ENCODE measurements at places on chromosomes 1 and 21.

DNA sequence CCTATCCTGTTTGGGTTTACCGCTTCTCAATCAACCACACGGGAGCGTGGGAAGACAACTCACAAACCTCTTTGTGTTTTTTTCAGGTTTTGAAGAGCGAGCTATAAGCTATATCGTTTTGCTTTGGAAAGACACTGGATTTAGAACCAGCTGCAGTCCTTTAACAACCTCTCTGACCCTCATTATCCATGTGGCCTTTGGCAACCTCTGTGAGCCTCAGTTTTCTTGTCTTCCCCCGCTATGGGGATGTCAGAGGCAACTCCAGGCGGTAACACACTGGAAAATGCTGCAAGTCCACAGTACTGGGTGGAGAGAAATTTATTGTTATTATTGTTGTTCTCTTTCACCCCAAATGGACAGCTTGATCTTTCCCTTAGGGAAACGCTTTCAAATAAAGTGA, 100.0 kb downstream of the ETS2 start:
- DNase-seq: no peak

DNA sequence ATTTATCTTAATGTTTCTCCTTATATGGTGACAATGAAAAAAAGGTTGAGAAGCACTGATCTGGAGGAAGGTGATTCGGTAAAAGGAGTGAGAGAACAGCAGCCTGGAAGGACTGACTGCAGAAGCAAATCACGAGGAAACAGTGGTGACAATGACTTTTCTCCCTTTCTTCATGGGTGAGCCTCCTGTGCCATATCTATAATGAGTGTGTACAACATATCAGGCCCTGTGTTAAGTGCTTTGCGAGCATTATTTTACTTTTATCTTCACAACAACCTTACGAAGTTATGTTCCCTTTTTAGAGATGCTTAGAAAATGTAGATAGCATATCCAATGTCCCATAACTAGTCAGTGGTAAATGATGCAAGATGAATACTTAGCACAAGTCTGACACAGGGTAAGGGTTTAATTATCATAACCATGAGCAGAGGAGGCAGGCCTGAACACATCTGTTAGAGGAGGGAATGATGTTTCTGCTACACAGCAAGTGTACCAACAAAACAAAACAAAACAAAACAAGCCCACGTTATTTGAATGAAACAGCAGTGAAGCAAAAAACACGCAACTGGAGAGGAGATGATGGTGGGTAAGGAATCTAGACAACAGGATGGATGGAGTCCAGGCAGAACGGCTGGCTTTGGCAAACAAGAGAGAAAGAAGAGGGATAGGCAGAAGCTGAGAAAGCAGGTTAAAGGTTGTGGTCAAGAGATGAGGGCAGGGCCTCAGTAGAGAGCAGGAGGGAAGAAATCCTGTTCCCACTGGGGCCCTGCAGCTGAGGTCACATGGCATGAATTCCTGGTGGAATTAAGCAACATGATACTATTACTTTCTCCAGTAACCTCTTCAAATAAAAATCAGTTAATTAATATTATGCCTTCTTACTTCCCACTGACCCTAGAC, 29.6 kb downstream of the GNG12 start:
- no peak for DNase-seq

GRCh38 chr1:77139389-77139788, 79.8 kb downstream of the PIGK start:
- no peak for DNase-seq

DNA sequence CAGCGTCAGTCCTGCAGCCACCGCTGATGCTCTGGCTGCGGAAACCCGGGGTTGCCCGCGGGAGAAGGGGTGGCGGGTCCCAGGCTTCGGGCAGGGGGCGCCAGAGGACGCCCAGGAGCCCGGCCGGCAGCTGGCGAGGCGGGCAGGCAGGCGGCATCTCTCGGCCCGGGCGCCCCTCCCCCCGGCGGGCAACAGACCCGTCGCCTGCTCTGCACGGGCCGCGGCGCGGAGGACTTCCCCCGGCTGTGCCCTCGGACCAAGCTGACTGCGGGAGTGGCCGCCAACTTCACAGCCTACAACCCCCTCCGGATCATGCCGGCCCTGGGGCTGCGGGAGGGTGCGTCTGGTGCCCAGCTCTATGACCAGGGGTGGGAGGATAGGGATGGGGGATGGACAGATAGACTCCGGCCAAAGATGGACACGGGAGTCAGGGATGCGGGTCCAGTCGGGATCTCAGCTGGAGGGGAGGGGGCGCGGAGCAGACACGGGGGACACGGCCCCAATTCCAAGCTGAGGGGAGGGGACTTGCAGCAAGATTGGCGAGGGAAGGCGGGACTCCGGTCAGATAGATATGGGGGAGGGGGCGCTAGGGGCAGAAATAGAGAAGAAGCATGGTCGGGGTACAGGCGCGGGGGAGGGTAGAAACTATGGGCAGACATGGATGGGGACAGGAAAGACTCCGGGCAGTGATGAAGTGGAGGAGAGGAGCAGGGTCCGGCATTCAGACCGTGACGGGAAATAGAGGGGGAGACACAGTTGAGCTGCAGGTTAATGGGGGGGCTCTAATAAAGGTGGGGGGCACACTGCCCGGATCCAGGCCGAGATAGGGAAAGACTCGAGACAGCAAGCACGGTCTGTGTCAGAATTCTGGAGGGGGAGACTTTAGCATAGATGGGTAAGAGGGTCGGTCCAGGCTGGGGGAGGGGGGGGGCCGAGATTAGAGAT, 1.1 kb downstream of the ADGRB2 start:
- peak; percentile 88 for DNase-seq

GRCh38 chr1:208129060-208129459, 115.1 kb downstream of the PLXNA2 start:
- no peak for DNase-seq

DNA sequence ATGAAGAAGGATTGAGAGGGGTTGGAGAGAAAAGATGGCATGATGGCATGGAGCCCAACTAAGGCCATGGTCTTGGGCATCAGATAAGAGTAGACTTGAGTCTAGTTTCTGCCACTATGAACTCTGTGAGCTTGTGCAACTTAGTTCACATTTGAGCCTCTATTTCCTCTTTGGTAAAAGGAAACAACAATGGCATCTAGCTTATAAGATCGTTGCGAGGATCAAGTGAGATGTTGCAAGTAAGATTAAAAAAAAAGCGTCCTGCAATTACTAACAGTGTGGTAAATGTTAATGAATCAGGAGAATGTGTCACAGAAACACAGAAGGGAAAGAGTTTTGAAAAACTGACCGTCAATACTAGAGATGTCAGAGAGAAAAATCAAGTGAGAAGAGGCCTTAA, 202.9 kb upstream of the FGGY start:
- DNase-seq: no peak

DNA sequence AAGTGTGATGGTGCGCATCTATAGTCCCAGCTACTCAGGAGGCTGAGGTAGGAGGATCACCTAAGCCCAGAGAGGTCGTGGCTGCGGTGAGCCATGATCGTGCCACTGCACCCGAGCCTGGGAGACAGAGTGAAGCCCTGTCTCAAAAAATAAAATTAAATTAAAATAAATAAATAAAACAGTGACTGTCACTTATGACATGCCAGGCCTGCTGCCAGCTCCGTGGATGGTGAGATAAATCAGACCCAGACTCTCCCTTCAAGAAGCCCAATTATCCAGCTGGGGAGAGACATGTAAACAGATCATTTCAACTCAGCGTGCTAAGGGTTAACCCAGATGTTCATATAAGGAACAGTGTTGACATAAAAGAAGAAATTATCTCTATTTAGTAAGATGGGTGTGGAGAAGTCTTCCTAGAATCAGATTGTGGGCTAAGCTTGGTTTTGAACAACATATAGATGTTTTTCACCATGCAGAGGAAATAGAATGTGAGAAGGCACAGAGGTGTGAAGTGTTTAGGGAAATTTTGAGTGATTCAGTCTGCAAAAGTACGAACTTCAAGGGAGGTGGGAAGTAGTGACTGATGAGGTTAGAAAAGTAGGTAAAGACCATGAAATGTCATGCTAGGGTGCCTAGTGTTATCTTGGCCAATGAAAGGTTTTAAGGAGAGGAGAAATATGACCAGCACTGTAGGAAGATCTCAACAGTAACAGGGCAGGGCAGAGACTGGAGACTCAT, 18.3 kb downstream of the YARS1 start:
- no peak for DNase-seq

DNA sequence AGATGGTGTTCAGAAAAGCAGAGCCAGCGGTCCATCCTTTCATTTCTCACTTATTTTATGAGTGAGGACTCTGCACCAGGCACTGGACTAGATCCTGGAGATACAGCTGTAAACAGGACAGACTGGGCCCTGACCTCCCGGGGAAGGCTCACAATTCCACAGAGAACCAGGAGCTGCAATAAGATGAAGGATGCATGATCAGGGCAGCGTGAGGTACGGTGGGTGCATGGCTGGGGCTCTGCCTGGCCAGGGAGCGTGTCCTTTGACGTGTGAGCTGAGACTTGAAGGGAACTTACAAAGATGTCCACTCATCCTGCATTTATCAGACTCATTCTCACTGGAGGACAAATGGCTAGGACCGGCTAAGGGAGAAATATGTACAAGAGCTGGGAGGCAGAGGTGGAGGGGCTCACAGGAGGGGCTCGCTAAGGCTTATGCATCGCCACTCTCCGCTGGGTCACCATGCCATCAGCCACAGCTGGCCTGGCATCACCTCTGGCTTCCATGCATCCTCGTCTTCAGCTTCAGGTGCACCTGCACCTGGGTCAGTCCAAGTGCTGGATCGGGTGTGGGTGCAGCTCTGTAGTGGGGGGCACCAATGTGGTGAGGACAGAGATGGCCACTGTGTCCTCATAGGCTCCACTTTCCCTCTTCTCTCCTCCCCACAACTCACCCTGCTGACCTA, 213.9 kb downstream of the TOMM20 start:
- no peak for DNase-seq

DNA sequence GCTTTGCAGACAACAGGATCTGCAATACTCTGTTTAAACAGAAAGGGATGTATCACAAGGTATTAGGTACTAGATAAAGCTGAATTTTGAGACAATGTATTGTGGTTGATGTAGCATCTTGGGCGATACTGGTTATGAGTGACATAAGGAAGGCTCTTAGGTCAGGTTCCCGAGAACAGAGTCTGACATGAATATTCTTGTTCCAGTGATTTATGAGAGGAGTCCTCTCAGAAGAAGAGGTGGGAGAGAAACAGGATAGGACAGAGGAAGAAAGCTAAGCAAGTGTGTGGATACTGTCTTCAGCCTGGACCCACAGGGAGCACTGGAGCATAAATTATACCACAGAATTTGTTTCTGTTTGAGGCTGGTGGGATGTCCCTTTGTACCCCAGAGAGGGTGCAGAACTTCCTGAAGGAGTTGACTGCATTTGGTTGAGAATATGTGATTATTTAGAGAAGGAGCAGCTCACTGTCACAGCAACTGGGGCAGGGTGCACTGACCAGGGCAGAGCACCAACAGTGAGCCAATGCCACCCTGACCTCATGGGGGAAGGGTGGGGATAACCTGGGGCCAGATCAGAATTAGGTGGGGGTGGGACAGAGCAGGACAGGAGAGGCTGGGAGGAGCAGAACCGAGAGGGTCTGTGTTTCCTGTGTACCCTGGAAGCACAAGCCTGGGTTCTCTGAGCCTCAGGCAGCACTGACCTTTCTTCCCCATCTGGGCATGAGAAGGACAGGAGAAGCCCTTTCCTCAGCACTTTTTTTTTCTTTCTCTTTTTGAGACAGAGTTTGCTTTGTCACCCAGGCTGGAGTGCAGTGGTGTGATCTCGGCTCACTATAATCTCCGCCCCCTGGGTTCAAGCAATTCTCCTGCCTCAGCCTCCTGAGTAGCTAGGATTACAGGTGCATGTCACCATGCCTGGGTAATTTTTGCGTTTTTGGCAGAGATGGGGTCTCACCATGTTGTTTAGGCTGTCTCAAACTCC, 36.3 kb upstream of the SLC6A9 start:
- DNase-seq: no peak

- no peak for DNase-seq
Measured at GRCh38 chr1:234627009-234627950, 17.3 kb upstream of the IRF2BP2 start.

- no peak for DNase-seq
Measured at GRCh38 chr1:113652771-113653170, 106.5 kb downstream of the PHTF1 start.

- no peak for DNase-seq
Measured at GRCh38 chr1:71427066-71427465, 346.2 kb upstream of the ZRANB2 start.

GRCh38 chr1:205162301-205162700, 40.5 kb upstream of the RBBP5 start:
- no peak for DNase-seq

DNA sequence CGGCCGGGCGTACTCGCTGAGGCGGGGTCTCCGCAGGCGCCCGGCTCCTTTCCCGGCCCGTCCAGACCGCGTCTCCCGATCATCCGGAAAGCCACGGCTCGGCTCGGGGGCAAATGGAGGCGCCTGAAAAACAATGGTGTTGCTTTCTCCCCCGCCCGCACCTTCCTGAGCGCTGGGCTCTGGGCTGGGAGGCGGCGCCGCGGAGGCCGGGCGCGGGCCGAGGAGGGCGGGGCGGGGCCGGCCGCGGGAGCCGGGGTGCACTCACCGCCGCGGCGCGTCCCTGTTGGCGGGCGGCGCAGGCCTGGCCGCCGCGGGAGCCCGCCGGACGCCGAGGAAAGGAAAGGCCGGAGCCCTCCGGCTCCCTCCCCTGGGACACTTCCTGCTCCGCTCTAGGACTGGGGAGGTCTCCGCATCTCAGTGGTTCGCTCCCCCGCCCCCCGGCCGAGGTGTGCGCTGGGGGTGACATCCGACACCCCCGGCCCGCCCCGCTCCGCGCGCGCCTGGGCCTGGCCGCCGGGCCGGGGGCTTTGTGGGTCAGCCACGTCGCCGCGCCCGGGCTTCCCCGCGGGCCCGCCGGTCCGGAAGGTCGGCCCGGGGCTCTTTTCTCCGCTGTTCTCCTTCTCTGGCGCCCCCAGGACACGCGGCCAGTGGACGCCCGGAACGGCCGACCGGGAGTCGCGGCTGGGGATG, at the start of gene ZNF496:
Gene ZNF496, minus strand, starts transcription at position 343 of the 690 bp plus-strand sequence. CDS start 2,289 bp downstream, outside the sequence.
- DNase-seq: peak; percentile 95

GRCh38 chr1:21845646-21846641, 33.9 kb downstream of the LDLRAD2 start:
- DNase-seq: no peak

GRCh38 chr1:161226320-161226711, 456 bp downstream of the TOMM40L start:
- DNase-seq: no peak

DNA sequence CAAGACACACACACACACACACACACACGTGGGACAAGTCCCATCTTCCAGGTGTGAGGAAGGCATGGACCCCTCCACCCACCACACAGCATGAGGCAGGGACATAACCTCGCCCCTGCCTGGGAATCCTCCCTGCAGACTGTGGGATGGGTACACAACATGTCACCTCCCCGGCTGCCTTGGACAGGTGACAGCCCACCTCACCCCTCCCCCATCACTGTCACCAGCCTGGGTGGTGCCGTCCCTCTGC, 40.7 kb downstream of the AHDC1 start:
- DNase-seq: no peak

GRCh38 chr1:21251773-21252471, 38.3 kb downstream of the ECE1 start:
- DNase-seq: peak; percentile 71

- DNase-seq: no peak
Measured at GRCh38 chr1:25519624-25520023, 23.8 kb upstream of the LDLRAP1 start.

- DNase-seq: peak; percentile 77
Measured at GRCh38 chr21:44845418-44846223, 27.8 kb upstream of the SUMO3 start.

Measured in HuH-7 (cell line).